ENCODE measurements at places on chromosomes 4 and X.

DNA sequence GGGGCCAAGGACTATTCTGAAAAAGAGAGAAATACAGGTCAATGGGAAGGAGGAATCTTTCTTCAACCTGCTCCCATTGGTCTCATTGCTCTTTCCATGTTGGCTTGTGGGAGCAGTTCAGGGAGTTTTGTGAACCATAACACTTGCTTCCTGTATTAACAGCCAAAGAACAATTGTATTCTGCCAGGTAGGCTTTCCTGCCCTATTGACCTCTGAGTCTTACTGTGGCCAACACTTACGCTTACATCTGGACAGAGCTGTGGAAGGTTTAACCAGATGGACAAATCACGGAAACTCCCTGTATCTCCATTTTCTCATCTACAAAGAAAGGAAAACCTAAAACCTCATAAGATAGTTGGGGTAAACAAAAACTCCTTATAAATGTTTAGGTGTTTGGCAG is 30.7 kb downstream of the MID1IP1 start:
- no peak for DNase-seq

GRCh38 chrX:17465201-17465600 is 90.2 kb downstream of the NHS start:
- DNase-seq, result no peak

- DNase-seq, result no peak
Observed at GRCh38 chr4:88675543-88675942, 22.1 kb downstream of the NAP1L5 start.

DNA sequence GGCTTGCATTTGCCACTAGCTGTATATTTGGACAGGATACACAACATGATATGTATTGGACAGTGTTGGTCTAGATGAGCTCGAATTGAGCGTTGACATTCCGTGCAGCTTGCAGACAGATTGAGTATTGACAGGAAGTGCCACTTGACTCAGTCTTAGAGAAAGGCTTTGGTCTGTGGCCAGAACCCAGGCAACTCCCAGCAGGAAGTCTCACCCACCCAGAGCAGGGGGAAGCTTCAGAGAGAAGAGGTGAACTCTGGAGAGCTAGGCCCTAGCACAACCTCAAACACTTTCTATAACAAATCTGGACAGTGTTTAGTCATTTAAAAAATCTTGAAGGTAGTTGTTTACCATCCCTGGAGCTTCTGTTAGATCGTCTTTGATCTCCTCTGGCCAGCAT is 280.5 kb downstream of the FBXW7 start:
- no peak for DNase-seq

GRCh38 chr4:43132010-43132582 is 239.6 kb downstream of the GRXCR1 start:
- DNase-seq, result peak; percentile 27

DNA sequence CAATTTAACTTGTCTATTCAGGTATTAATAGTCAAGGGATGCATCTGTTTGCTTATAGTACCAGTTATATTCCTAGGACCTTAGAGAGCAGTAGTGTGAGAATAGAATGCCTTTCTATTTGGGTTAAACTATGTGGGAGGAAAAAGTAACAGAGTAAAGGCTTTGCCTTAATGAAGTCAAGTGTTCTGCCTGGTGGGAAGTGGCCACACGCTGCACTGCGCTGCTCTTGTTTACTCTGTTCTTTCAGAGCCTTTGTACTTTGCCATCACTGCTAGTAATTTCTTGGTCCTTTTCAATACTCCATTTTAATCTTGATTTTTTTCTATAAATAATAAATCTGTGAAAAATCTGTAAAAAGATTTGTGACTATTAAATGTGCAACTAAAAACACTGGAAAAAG is 38.0 kb downstream of the YIPF6 start:
- no peak for DNase-seq

GRCh38 chrX:150084496-150085229 is 146.4 kb upstream of the EOLA2 start:
- no peak for DNase-seq

- no peak for DNase-seq
Observed at GRCh38 chr4:3773552-3774001, 7.4 kb downstream of the ADRA2C start.

- no peak for DNase-seq
Observed at GRCh38 chr4:14087459-14087858, 459.9 kb upstream of the BOD1L1 start.

GRCh38 chr4:56424697-56425514 is 10.5 kb downstream of the PPAT start:
- peak; percentile 43 for DNase-seq

GRCh38 chr4:189779281-189779980 is 161.2 kb upstream of the FRG1 start:
- DNase-seq, result no peak

DNA sequence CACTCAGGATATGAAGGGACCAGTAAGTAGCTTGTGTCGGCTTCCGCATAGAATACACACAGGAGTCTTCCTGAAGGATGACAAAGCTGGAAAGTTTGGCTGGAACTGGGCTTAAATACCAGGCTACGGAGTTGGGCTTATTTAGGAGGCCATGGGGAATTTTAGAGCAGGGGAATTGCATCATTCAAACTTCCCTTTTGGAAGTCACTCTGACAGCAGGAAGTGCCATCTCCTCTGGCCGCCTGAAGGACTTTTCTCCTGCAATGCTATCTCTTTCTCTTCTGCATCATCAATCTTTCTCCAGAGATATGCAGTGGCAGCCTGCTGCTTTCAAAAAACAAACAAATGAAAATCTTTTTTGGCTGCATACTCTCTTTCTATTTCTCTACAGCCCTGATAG is 48.4 kb upstream of the PAK3 start:
- no peak for DNase-seq

DNA sequence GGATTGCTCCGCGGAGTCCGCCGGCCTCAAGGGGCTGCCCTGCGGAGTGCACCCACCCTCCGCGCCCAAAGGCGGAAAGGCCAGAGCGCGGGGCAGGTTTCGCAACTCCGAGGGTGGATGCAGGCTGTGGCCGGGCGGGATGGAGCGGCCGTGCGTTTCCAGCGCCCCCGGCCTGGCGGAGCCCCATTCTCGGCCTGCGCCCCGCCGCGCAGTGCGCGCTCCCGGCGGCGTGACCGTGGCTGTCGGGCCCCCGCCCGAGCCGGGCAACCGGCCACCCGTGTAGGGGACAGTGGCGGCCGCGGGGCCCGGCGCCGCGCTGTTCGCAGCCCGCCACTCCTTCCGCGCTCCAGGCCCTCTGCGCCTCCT is 331 bp downstream of the SETD7 start:
- DNase-seq, result no peak

DNA sequence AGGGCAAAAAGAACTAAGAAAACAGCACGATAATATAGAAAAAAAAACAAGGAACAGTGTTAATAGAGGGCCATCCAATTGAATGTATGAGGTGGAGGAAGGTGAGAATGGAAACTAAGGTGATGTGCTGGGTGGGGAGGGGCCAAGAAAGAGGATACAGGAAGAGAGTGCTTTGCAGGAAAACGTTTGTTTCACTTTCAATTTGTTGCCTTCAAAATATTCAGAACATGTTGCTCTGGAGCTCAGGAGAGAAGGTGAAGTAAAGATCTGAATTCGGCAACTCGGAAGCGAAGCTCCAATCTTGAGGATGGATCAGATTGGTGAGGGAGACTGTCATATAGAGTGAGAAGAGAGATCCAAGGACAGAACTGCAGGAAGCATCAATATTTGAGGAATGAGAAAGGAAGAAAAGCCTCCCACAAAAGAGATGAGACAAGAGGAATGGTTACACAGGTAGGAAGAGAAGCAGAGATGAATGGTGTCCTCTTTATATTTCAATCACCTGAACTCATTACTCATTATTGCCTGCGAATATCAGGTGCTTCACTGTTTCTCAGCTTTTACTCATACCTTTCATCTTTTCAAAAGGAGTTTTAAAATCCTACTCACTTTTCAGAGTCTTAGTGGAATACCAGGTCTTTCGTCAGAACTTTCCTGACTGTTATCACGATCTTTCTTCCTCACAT is 14.7 kb upstream of the SEC24D start:
- DNase-seq, result peak; percentile 19

Measured in AML-193 (cell line).